Fibroblast of skin of right quadriceps (primary cell): ENCODE measurements at places on chromosomes 3 and 15.

DNA sequence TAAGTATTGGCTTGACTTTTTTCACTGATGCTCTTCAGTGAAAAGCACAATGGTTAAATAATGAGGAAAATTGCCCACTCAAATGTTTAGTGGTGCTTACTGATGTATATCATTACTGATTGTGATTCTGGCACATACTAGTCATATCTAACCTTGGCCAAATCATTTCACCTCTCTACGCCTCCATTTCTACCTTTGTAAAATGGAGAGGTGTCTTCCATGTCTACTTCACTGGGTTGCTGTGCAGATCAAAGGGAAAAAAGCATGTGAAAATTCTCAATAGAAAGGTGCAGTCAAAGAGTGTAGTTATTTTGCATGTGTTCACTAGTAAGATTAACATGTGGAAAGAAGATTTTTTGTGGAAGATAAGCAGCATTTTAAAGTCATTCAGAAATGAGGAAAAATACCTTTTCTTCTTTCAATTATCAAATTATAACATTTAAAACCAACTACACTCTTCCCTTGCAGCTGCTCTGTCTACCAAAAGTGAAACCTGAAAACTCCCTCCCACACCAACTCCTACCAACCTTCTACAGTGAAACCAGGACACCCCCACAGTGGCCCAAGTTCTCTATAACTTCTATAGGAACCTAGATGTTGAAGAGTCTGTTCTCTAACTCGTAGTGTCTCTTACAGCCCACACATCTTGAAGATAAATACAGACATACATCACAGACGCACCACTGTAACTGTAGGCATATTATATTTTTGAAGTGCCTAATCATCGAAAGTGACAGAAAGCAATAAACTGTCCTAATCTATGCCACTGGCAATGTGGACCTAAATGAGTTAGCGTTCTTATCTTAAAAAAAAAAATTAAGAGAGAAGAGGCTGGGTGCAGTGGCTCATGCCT is 1.4 kb downstream of the CD200R1 start:
- no peak for DNase-seq

DNA sequence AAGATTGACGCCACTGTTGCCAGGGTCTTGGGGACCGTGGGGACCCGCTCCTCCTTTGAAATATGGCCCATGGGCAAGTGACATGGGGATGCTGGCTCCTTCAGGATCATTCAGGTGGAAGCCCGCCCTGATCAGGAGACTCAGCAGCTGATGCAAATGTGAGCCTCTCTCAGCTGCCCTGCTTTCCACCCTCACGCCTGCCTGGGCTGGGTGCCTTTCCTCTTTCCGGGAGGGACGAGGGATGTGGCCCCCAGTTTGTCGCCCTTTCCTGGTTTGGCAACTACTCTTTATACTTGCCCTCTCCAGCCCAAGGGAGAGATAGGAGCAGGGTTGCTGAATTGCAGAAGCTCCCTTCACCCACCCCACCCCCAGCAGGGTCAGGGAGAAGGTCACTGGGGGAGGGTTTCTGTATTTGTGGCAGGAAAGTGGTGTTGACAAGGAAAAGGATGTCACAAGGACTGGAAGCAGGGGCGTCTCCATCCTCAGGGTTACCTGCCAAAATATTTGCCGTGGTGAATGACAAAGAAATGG is 21.8 kb downstream of the DNASE1L3 start:
- no peak for DNase-seq

DNA sequence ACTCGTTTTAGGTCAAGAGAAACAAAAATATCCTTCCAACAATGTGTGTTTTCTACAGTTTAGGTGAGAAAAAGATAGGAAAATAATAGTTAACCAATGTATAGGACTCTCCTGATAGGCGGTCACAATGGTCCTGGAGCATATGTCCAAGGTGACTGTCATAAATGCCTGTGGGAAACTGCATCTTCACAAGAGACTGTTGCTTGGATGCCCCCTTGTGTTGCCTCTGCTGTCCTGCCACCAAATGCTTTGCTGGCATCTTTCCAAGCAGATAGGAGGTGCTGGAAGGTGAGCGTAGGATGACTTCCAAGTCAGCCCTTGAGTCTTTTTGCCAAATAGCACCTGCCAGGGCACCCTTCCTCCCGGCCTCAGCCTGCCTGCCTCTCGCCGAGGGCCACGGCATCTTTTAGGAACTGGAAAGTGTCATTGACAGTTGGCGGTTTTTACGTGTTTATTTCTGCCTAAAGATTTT is 24.1 kb upstream of the SACM1L start:
- DNase-seq, result peak; percentile 31

GRCh38 chr3:160372780-160373179 is 26.2 kb downstream of the IFT80 start:
- peak; percentile 73 for DNase-seq

GRCh38 chr15:79092382-79092781 is 1.8 kb upstream of the RASGRF1 start:
- DNase-seq, result no peak

DNA sequence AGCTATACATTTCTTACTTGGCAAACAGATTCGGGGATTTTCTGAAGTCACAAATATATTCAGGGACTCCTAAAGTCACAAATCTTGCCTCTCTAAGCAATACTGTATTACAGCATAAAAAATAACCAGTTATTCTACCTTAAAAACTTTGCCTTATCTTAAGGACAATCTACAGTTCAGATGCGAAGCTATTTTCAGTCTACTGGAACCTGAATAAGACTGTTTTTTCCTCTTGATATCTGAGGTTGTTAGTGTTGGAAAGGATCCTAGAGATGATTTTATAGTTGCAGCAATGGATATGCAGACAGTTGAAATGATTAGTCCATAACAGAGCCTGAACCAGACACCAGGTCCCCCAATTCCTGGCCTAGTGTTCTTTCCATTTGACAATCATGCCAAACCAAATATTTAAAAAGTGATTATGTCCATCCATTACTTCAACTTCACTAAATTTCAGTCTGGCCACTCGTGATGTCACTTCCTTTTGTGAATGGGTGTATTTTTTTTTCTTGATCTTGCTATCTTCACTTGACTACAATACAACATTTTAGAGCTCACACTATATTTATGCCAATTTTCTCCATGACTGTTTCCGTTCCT is 1.8 kb downstream of the HDGFL3 start:
- peak; percentile 54 for DNase-seq
